ENCODE measurements at places on chromosomes 3 and 15.

GRCh38 chr3:77605865-77606264 lies 566.0 kb downstream of the ROBO2 start:
- DNase-seq, result no peak

GRCh38 chr3:128177865-128178264 lies 24.6 kb downstream of the EEFSEC start:
- DNase-seq, result no peak

GRCh38 chr3:11381141-11381540 lies 108.9 kb downstream of the ATG7 start:
- DNase-seq, result no peak

DNA sequence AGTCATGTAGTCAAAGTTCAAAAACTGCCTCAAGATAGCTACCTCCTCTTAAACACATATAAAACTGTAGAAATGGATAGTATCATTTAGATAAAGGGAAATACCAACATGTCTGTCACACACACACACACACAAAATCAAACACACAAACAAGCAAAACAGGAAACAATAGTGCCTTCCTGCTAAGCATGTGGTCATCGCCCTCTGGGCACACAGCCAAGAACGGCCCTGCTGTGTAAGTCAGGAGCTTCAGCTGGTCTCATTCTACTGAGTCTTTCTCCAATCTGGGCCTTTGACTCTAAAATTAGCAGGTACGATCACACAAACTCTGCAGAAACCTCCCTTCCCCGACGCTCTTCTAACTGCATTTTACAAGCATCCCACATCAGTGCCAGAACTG lies 272.2 kb upstream of the CHRNA7 start:
- DNase-seq, result no peak

DNA sequence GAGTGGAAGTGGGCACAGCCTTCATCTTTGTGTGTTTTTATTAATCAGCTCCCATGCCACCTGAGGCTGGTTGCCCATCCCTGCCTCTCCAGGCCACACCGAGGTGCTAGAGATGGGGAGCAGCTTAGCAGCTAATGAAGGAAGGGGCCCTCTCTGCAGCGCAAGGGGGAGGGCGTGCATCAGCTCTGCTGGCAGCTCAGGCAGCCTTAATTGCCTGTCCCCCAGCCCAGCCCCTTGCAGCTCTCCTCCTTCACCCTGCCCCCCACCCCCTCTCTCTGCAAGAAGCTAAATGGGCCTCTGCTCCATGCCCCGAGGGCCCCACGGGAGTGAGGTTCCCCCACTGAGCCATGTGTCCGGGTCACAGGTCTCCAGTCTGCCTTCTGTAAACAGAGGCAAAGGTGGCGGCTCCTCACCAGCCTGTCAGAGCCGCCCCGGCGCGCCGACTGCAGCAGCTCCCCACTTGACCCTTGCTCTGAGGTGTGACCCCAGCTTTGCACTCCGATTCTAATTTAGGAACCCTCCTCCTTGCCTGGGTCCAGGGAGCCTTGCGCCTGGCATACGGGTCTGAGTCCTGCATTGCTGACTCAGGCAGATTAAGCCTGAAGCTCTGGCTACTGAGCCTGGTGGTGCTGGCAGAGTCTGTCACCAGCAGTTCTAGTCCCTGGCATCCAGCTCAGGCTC lies 27.9 kb upstream of the NTRK3 start:
- DNase-seq, result no peak

- no peak for DNase-seq
Measured at GRCh38 chr3:40930756-40931155, 268.5 kb upstream of the CTNNB1 start.

- peak; percentile 63 for DNase-seq
Measured at GRCh38 chr15:70585707-70586034, 177.7 kb downstream of the UACA start.

DNA sequence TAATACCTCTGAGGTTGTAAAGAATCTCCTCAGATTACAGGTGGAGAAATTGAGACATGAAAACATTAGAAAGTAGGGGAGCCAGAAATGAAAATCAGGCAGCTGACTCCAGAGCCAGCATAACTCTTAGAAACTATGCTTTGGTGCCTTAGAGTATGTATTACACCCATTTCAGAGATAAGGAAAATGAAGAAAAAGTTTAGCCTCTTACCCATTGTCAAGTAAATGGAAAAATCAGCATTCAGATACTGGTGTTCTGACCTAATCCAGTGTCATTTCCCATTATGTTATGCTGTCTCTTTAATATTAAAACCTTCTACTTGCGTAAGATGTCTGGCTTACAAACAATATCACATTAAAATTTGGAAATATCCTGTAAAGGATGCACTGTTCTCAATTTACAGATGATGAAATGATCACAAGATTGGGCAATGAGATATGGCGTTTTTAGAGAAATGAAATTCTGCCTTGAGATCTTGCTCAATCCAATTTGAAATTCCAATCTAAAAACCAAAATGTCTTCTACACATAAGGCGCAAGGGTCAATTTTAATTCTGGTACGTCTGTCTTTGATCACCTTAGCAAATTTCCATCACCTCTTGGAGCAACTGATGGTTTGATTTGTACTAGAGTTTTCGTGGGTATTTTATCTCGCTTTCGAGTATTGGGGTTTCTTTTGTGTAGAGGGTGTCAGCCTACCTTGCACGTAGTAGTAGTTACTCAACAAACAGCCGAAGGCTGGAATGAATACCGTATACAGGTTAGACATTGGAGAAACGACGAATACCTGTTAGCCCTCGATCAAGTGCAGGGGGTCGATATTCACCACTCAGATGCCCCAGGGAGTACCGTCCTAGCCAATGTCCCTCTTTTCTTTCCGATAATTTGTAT lies 902 bp upstream of the ZCWPW2 start:
- no peak for DNase-seq
